Nephron progenitor cell (in vitro differentiated cells): ENCODE measurements at places on chromosomes 4 and X.

- DNase-seq = no peak
Observed at GRCh38 chr4:149370002-149370401, 445.6 kb downstream of the IQCM start.

DNA sequence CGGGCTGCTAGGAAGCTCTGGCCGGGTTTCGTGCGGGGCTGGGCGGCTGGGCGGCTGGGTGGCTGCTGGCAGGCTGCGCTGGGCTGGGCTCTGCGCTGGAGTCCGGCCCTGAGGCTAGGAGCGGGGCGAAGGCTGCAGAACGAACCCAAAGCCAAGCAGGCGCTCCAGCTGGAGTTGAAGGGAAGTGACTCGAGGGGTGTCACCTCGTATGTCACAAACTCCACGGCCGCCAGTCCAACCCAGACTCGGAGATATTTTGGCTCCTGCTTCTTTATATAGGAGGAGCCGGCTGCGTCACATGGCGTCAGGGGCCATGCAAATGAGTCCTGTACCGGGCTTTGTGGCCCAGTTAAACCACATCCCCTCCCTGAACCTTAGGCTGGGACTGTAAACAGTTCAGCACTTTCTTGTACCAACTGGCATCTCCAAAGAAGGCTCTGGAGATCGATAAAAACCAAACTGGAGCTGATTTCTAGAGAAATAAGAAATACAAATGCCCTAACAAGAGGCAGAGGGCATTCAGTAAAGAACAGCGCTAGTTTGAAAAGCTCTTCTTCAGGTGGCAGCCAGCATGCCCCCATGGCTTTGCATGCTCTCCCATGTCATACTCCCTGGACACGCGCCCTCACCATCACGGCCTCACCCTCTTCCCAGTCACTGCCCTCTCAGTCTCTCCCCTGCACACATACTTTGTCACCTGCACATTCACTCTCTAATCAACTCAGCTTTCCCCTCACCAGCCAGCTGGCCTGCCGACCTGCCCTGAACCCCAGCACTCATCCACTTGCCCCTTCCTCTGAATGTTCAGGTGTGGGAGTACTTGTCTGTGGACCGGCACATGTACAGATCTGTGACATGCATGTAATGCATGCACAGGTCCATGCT, 58.5 kb downstream of the TSC22D3 start:
- DNase-seq = peak; percentile 42

DNA sequence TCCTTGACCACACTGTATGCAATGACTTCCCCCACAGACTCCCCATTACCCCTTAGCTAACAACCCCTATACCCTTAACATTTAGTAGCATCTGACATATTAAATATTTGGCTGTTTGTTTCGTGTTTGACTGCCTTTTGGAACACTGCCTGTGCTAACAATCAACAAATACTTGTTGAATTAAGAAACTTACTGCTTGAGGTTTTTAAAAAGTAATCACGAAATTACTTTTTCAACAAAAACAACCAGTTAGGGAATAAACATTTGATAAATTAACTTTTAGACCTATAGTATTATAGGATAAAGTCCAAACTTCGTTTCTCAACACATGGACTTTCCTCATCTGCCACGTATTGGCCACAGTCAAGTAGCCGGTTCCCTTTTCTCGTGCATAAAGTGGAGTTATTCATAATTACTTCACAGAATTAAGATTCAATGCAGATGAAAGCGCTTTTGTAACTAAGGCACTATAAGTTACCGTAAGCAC, 555 bp upstream of the ELMOD2 start:
- no peak for DNase-seq

GRCh38 chr4:27836523-27836922, 975.9 kb downstream of the STIM2 start:
- DNase-seq = no peak

GRCh38 chr4:105637408-105638176, 70.9 kb downstream of the INTS12 start:
- no peak for DNase-seq

- no peak for DNase-seq
Observed at GRCh38 chr4:121154103-121154515, 10.0 kb downstream of the TNIP3 start.

- peak; percentile 19 for DNase-seq
Observed at GRCh38 chrX:1111601-1112300, 100.7 kb downstream of the CRLF2 start.

- DNase-seq = no peak
Observed at GRCh38 chr4:6957148-6957520, 47.5 kb downstream of the TBC1D14 start.
